ENCODE measurements at places on chromosomes 1 and 21.

DNA sequence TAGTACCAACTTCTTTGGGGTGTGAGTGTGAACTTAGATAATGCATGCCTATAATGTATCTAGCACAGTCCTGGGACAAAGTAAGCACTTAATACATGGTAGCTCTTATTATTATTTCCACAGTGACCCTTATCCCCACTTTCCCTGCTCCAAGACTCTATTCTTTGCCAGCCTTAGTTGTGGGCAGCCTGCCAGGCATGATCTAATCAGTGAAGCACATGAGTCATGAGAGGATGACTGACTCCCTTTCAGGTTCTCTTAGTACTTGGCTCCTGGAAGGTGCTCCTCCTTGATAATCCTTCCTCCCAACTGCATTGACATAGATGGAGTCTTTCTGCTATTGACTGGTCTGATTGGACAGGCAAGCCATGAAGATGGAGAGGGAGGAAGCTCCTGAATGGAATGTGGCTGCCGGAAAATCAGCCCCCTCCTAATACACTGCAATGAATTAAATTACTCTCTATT is 17.4 kb upstream of the GNG12 start:
- no peak for DNase-seq

- no peak for DNase-seq
Measured at GRCh38 chr1:51289676-51290488, 40.5 kb downstream of the TTC39A start.

- DNase-seq = no peak
Measured at GRCh38 chr1:65056234-65056633, 89.9 kb upstream of the JAK1 start.

- DNase-seq = no peak
Measured at GRCh38 chr1:86356247-86356646, 39.9 kb downstream of the ODF2L start.

DNA sequence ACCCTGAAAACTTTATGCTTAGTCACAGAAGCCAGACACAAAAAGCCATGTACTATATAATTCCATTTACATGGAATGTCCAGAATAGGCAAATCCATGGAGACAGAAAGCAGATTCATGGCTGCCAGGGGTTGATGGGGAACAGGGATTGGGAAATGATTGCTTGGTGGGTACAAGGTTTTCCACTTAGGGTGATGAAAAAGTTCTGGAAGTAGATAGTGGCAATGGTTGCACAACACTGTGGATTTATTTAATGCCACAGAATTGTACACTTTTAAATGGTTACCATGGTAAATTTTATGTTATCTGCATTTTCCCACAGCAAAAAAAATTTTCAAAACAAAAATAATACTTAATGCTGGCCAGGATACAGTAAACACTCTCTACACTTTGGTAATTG is 40.6 kb downstream of the ENAH start:
- no peak for DNase-seq

GRCh38 chr1:9808459-9808858 is 15.3 kb downstream of the CLSTN1 start:
- DNase-seq = no peak

DNA sequence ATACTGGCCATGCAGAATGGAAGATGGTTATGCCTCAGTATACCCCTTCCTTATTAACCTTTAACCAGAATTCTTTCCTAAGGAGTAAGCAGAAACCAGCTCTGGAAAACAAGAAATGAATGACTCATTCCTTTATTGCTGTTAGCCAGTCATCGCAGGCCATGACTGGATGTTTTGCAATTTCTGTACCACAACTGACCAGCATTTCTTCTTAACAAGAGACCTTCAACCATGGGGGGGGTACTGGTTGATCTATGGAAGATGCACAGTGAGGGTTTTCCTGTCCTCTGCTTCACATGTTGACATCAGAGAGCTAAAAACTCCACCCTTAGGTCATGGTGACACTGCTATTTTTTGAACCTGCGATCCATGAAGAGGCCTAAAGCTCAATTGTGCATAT is 28.0 kb upstream of the RNF2 start:
- no peak for DNase-seq

DNA sequence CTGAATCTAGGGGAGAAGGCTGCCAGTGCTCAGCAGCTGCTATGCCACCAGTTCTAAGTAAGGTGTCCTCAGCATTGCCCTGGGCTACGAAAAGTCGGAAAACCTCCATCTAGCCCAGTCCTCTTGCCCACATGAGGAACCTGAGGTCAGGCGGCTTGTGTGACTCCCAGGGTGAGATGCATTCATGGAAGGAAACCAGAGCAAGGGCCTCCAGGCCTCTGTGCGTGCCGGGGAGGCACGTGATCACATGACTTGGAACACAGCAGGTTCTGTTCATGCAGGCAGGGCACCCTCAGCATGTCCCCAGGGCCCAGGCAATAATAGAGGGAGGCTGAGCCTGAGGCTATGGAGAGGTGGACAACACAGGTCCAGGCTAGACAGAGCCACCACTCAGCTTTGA is 312.5 kb upstream of the DUSP10 start:
- no peak for DNase-seq

DNA sequence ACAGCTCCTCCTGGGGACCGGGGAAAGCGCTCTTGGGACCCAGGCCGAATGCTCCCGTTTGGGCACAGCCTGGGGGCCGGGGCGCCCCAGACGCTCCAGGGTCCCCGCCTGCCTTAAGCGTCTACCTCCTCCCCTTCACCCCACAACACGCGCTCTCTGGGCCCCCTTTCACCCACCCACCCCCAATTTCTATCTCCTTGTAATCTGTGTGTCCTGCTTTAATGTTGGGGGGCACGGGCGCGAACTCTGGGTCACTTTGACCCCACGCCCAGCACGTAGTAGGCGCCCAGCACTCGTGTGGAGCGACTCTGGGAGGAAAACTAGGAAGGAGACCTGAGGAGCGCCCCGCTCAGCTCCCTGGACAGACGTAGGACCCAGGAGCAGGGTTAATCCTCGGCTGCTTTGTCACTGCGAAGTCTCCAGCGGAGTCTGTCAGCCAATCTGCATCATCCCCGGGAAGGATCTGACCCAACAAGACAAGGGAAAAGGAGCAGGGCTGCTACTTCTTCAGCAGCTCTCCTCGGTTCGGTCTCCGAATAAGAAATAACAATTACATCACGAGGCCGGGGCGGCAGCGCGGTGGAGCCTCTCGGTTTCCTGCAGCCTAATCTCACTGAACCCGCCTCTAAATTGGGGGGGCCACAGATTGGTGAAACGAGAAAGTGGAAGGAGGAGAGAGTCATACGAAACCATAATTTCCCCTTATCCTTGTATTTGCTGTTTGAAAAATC is 757 bp upstream of the NRIP1 start:
- DNase-seq = peak; percentile 80

DNA sequence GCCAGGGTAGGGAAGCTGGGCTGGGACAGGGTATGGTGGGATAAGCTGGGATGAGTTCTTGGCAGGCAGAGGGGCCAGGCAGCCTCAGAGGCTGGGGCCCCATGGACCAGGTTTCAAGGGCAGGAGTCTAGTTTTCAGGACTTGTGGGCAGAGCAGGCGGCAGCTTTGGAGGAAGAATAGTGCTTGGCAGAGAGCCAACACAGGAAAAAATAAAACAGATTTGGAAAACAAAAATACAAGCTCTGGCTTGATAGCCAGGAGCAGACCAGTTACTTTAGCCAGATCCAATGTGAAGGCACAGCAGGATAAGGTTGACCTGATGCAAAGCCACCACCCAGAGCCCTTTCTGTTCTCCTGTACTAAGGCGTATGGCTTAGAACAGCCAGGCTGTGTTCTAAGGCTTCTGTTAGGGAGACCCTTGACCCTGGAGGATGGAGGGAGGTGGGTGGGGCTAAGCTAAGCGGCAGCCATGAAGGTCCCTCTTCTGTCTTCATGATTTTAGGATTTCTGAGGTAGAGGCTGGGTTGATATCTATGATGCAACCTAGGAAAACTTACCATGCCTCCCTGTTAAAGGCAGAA is 5.5 kb downstream of the TRAF5 start:
- DNase-seq = no peak

All from posterior cingulate gyrus (tissue), 11 donors.